ENCODE measurements at places on chromosomes 7 and 10.

- no peak for DNase-seq
These were observed 60.2 kb downstream of the ZNF277 start for GRCh38 chr7:112266595-112267270.

GRCh38 chr7:134535272-134535918 is 8.0 kb downstream of the AKR1B10 start:
- no peak for DNase-seq

- no peak for DNase-seq
These were observed 78.0 kb upstream of the ADRB1 start for GRCh38 chr10:113965683-113966082.

DNA sequence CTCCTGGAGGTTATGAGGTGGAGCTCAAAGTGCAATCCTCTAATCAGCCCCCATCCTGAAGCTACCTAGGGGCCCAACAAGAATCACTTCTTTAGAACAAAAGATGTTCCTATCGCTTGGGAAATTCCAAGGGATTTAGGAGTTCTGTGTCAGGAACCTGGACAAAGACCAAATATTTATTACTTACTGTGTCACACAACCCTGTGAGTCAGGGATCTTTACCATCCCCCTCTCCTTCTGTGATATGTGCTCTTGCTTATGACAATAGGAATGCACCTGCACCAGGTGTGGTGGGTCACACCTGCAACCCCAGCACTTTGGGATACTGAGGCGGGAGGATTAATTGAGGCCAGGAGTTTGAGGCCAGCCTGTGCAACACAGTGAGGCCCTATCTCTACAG is 485.8 kb downstream of the PLXDC2 start:
- no peak for DNase-seq

DNA sequence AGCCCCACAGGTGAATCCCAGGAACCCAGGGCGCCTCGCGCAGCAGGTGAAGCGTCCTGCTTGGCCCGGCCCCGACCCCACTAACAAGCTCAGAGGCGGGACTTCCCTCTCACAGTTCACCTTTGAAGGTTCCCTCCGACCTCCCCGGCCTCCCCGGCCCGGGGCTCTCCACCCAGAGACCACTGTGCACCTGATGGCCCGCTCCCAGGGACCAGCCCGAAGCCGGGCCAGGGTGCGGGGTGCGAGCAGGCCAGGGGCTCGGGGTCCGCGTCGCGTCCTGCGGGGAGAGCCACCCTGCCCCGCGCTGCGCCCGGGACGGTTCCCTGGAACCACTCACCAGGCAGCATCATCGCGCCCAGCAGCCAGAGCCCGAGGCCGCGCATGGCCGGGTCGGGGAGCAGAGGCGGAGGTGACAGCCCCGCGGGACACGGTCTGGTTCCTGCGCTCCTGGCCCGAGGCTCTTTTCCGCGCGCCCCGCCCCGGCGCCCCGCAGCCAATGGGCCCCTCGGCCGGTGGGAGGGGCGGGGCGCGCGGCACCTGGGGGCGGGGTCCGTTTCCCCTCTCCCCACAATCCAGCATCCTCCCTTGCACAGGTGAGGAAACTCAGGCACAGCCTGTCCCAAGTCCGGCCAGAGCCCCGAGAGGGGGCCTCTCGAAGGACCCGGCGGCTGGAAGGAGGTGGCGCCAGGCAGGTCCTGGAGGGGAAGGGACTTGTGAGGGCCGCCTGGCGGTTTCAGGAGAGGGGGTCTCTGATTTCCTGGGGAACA is at the start of gene ADAM8:
Gene ADAM8 (minus strand): TSS at position 434 of the 767 bp plus-strand sequence. CDS start 51 bp downstream, at position 383.
- DNase-seq: no peak

DNA sequence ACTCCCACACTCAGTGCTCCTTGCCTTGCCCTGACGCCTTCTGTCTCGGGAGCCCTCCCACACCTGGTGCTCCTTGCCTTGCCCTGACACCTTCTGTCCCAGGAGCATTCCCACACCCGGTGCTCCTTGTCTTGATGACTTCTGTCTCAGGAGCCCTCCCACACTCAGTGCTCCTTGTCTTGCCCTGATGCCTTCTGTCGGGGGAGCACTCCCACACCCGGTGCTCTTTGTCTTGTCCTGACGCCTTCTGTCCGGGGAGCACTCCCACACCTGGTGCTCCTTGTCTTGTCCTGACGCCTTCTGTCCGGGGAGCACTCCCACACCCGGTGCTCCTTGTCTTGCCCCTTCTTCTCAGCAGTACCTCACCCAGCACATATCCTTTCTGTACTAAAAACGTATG is 207.2 kb upstream of the ADARB2 start:
- DNase-seq: no peak

DNA sequence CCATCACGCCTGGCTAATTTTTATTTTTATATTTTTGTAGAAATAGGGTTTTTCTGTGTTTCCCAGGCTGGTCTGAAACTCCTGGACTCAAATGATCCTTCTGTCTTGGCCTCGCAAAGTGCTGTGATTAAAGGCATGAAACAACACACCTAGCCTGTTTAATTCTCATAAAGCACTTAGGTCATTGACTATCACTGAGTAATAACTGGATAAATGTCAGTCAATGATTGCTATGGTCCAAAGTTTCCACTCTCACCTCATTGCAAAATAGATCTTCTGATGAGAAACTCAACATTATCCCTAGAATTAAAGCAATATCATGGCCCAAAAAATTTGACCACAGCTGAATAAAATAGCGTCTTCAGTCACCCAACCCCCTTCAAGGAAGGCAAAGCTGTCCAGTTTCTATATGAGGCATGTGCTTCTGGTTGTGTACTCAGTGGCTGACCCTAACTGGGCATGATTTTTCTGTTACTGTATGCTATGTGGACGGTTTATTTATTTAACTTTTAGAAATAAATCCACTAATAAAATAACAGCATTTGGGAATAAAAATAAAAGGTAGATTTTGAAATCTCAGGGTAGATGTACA is 86.5 kb upstream of the LRRN3 start:
- no peak for DNase-seq

GRCh38 chr7:111474723-111475418 is 87.4 kb downstream of the IMMP2L start:
- DNase-seq: no peak

- peak; percentile 26 for DNase-seq
These were observed 67.5 kb downstream of the PARP12 start for GRCh38 chr7:139995017-139995915.

DNA sequence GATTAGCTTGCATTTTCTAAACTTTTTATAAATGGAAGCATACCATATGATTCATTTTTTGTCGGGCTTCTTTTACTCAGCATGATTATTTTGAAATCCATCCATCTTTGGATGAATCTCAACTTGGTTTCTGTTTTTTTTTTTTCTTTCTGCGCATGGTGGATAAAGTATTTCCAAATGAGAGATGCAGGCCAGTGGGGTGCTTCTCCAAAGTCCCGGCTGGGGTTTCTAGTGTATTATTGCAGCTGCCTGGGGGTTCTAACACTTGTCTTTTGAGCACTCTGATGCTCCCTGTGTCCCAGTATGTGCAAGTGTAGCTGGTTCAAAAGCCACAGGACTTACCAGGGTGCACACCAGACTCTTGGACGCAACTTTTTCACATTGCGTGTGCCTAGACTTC is 70.9 kb upstream of the LOXL4 start:
- DNase-seq: no peak

DNA sequence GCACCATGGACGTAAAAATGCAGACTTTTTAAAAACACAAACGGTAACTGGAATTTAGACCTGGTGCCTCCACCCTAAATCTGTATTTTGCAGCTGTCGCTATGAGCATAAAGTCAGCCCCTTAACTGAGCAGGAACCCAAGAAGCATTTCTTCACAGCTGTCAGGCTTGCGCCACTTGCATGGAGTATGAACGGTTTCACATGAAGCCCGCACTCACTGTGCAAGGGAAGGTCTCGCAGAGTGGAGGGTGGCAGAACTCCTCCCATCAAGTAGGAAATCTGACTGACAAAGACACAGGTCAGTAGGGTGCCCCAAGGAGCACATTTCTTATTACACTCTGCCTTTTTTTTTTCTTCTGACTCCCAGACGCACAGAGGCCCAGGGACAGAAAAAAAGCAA is 58.5 kb downstream of the ELMO1 start:
- DNase-seq: no peak

DNA sequence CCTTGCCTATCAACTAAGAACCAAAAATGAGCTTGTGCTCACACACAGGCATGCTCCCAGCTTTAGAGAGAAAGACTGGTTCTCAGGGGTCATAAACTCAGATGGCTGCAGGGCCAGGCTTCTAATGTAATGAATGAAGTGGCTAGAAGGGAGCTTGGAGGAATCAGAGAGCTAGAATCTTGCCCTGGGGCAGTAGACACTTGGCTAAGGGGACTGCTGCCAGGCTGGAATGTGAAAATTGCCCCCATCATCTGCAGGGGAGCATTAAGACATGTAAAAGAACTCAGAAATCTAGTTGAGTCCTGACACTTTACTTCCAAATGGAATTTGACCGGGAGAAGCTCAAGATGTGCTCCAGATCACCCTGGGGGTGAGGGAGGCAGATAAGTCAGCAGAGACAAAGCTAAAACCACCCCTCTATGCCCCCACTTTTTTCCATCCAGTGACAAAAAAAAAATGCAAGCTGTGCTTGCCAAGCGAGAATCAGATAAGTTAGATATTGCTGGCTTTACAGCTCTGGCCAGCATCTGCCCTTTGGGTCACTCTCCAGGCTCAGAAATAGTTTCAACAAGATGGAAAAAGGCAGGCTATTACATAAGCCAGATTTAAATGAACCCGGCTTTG is 2.3 kb upstream of the SLC16A9 start:
- no peak for DNase-seq

DNA sequence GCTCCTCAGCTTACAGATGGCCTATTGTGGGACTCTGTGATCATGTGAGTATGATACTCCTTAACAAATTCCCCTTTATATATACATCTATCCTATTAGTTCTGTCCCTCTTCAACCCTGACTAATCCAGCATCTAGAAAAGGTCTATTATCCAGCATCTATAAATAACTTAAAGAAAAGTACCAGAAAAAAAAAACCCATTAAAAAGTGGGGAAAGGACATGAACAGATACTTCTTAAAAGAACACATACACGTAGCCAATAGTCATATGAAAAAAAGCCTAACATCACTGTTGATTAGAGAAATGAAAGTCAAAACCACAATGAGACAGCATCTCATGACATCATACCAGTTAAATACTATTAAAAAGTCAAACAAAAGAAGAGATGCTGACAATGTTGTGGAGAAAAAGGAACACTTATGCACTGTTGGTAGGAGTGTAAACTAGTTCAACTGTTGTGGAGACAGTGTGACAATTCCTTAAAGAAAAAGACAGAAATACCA is 549.5 kb upstream of the GRM3 start:
- no peak for DNase-seq

DNA sequence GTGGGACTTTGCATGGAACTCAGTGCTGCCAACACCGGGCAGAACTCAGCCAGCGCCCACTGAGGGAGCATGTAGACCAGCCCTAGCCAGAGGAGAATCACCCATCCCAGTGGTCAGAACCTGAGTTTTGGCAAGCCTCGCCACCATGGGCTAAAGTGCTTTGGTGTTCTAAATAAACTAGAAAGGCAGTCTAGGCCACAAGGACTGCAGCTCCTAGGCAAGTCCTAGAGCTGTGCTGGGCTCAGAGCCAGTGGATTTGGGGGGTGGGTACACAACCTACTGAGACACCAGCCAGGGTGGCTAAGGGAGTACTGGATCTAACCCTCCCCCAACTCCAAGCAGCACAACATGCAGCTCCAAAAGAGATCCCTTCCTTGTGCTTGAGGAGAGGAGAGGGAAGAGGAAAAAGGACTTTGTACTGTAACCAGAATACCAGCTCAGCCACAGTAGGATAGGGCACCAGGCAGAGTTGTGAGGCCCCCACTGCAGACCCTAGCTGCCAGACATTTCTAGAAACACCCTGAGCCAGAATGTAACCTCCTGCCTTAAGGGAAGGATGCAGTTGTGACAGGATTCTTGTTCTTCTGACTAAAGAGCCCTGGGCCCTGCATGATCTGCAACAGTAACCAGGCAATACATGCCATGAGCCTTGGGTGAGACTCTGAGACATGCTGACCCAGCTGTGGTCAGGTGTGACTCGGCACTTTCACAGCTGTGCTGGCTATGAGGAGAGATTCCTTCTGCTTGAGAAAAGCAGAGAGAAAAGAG is 24.4 kb downstream of the GSDME start:
- no peak for DNase-seq
